ENCODE measurements at places on chromosomes 11 and 22. TPM values are rescaled to one million over a fixed set of nuclear protein-coding genes. Genes with fewer than 3 reads are reported as not detected.

Gene PTPRCAP
- total RNA-seq, result 1.4 TPM

Gene ROBO4
- 9.1 TPM for total RNA-seq

Gene ACR
- 1.1 TPM for total RNA-seq

Gene GGTLC2
- total RNA-seq, result not detected

Gene CHRM4
- total RNA-seq, result 1.2 TPM

Gene LYVE1
- not detected for total RNA-seq

Gene CHST1
- 12.5 TPM for total RNA-seq

Gene CSNK2A3
- 0.72 TPM for total RNA-seq

Gene MIEF1
- total RNA-seq, result 26.7 TPM

Gene TBX1
- not detected for total RNA-seq

Gene MAPK11
- total RNA-seq, result 7.5 TPM

Gene OR8G1
- total RNA-seq, result 0.64 TPM

Gene TTLL1
- 5.7 TPM for total RNA-seq

Gene SLC22A8
- total RNA-seq, result not detected

Gene BTBD10
- total RNA-seq, result 23.8 TPM

Gene SYT8
- total RNA-seq, result not detected

Gene CCDC88B
- 4.1 TPM for total RNA-seq

Gene FGF19
- total RNA-seq, result not detected

Gene SF3B2
- total RNA-seq, result 306 TPM

Gene LRRC4C
- 0.05 TPM for total RNA-seq

Gene SLC3A2
- total RNA-seq, result 838 TPM

Gene OR51E2
- not detected for total RNA-seq

Gene CXCR5
- not detected for total RNA-seq

Gene PRRG4
- total RNA-seq, result 0.37 TPM

Gene SYCE3
- not detected for total RNA-seq

Gene SHANK2
- 0.34 TPM for total RNA-seq

Gene CD59
- 144 TPM for total RNA-seq

Gene MFNG
- 2.5 TPM for total RNA-seq

Gene NXPE4
- not detected for total RNA-seq

Gene SLC22A6
- total RNA-seq, result not detected

Gene NXPE2
- not detected for total RNA-seq

Data from A375 (cell line).